ENCODE measurements at places on chromosomes 7 and 10.

DNA sequence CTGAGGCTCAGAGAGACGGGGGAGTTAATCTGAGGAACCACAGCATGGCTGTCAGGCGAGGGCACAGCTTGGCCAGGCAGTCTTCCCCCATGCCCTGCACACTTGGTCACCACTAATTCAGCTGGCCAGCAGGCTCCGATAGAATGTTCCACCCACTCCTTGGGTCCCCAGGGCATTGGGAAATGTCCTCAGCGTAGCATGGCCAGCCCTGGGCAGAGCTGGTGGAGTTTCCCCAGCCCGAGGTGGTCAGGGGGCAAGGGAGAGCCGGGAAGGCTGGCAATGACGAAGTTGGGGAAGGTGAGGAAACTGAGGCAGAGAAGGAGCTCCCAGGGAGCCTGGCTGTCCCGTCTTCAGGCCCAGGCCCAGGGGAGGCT, 12.1 kb upstream of the GRIFIN start:
- DNase-seq = no peak

GRCh38 chr10:6089334-6090219, 743 bp downstream of the RBM17 start:
- DNase-seq = no peak

DNA sequence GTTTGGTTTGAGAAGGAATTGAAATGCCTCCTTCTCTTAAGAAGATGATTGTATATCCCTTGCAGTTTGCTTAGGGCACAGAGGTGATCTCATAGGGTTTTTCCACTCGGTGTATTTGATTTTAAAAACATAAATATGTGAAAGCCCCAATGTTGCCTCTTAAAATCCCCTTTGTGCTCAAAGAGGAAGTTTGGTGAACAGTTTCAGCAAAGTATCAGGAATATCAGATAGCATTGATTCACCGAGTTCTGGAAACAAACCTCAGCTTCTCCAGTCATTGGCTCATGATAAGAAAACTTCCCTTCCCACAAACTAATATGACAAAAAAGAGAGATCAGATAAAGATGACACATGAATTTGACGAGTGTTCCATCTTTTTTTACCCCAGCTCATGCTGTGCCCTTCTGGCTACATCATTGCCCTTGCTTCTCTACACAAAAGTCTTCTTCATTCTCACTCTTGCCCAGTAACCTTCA, 20.1 kb upstream of the SMNDC1 start:
- no peak for DNase-seq

DNA sequence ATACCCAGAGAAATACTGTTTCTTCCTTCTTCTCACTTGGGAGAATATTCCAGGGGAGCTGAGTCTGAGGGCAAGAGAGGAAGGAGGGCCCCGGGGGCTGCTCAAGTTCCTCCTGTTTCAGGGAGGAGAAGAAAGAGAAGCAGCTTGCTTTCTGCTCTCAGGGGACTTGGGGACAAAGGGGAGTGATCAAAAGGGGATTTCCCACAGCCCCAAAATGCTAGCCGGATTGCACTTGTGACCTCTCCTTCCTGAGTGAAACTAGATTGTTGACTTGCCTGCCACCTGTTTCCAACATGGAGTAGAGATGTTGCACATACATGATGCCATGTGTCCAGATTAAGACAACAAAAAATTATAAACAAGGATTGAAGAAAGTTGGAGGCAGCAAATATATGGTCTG, 28.7 kb upstream of the PDCD4 start:
- no peak for DNase-seq

DNA sequence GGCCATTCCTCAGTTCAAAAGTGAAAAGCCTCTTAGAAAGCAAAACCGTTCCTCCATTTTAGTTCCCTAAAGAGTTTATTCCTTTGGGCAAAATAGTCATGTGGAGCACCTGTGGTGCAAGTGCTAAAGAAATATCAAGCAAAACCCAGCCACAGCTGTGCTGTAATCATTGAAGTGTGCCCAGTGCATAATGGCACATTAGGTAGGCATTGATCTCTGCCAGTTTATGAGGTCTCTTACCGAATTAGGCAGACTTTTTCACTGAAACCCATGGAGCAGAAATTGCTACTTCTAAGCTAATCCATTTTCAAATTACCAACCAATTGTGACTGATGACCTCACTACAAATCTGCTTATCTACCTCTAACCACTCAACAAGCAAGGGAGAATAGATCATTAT, 97.2 kb upstream of the SEMA3A start:
- peak; percentile 23 for DNase-seq

- no peak for DNase-seq
Measured at GRCh38 chr7:2613931-2614600, 17.7 kb upstream of the TTYH3 start.

DNA sequence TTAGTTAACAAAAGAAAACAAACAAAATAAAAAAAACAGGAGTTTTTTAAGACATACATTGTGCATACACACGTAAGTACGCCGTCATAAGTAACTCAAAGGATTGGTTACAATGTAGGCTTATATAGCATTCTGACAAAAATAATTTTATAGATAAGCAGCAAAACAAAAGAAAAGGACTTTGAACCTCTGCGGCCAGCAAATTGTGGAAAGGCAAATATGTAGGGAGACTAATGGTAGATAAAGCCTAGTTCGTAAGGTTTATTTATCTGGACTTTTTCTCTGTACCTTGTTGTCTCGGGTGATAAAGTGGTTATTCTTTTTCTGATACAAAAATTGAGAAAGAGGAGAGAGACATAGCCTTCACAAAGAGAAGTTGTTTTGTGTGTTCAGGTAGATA, 891.9 kb downstream of the CNTNAP2 start:
- no peak for DNase-seq

DNA sequence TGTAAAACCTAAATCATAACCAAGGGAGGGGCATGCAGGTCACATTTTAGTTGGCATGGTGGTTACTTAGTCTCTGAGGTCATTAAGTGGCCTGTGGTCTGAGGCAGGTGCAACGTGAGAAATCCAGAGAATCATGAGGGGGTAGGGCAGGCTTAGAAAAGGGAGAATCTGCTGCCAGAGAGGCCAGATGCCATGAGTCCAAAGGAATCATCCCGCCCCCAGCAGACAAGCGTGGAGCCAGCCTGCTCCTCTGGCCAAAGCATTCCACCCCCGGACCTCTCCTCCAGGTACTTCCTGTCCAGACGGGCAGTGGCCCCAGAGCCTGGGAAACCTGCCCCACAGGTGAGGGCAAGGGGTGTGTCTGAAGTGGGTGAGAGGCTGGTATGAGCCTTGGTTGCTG, 196.4 kb upstream of the ZNF32 start:
- no peak for DNase-seq

- no peak for DNase-seq
Measured at GRCh38 chr10:90977855-90978486, 57.1 kb upstream of the ANKRD1 start.

GRCh38 chr7:7323352-7323751, 141.0 kb downstream of the C1GALT1 start:
- no peak for DNase-seq

GRCh38 chr7:134613623-134614347, 32.9 kb upstream of the BPGM start:
- DNase-seq = no peak

DNA sequence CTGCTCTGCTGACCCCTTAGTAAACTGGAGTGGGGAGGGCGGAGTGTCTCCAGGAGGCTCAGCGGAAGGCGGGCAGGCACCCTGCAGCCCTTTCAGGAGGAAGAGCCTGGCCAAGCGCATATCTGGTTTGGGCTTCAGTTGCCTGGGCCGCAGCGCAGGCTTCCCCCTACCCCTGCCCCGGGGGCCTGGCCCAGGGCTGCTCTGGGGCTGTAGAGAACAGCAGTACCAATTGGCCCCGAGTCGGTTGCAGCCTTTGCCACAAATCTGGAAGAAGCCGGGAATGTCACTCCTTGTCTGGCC, 28.1 kb upstream of the JAKMIP3 start:
- peak; percentile 74 for DNase-seq

GRCh38 chr10:75334720-75335119, 66.8 kb downstream of the ZNF503 start:
- DNase-seq = no peak

GRCh38 chr7:33986951-33987947, 81.9 kb downstream of the BMPER start:
- DNase-seq = no peak

GRCh38 chr7:140571538-140572122, 69.0 kb downstream of the DENND2A start:
- no peak for DNase-seq

- no peak for DNase-seq
Measured at GRCh38 chr7:157807510-157807909, 470.7 kb downstream of the DNAJB6 start.

- DNase-seq = no peak
Measured at GRCh38 chr10:78755063-78755701, 313.6 kb upstream of the ZMIZ1 start.

DNA sequence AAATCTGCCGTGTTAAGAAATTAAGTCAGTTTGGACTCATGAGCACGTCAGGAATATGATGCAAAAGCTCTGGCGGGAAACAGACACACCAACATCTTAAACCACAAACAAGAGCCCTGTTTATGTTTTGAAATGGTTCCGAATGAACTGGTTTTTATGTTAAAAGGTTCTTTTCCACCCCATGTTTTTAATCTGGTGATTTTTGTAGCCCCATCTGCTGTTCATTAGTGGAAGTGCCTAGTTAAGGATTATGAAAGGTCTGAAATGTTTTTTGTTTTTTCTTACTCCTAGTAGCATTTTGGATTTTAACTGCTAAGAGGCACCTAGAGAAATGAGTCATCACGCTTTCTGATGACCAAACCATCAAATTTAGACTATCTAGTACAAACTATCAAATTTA, 404.1 kb upstream of the MKI67 start:
- no peak for DNase-seq

DNA sequence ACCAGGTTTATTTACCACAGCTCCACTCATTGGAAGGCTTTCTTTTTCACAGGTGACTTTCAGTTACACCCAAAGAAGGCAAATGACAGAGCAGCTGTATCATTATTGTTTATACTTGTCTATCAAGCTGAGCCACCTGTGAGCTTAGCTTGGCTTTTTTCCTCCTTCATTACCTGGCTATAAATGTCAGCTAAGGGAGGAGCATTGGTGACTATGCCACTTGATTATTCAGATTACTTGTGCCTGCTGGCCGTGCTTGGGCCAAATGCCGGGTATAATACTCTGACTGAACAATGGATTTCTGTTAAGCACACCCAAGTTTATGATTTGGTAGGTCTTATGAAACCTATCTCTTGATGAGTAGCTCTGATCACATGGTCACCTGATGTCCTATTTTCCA, 9.9 kb upstream of the GNAT3 start:
- no peak for DNase-seq

All from iPS-NIHi11 (cell line).